ENCODE measurements at places on chromosomes 4 and X.

- no peak for DNase-seq
Observed at GRCh38 chr4:149521611-149522425, 293.8 kb downstream of the IQCM start.

GRCh38 chr4:84238247-84239090 is 260.6 kb downstream of the NKX6-1 start:
- DNase-seq, result no peak

GRCh38 chr4:55609393-55609866 is 17.4 kb upstream of the PDCL2 start:
- DNase-seq, result no peak

DNA sequence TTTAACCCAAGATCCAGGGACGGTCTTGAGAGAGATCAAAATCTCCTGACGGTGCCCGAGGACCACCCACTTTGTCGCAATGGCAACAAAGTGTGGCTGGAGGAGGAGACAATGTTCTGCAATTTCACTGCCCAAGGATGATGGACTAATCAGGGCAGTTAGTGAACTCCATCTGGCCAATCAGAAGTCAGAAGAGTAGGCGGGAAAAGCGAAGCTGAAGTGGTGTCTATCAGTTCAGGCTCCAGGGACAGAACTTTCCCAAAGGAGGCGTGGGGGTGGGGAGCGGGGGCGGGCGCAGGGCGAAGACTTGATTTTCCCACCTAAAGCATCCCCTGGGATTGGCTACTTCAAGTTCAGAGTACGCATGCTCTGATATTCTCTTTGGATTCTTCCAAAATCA is 25.6 kb downstream of the SPACA5B start:
- no peak for DNase-seq

- no peak for DNase-seq
Observed at GRCh38 chr4:89572224-89572858, 264.6 kb downstream of the SNCA start.

DNA sequence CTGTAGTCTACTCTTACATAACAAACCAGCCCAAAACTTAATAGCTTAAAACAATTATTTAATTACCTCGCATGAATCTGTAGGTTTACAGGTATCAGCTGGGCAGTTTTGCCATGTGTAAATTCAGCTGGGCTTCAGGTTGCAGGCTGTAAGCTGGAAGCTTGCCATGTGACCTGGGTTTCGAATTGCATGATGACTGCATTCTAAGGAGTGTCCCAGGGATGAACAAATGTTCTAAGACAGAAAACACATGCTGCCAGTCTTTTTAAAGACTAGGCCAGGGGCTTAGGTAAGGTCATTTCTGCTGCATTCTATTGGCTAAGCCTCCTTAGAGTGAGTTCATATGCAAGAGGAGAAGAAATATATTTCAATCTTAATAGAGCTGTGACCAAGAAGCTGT is 44.8 kb downstream of the GRIA2 start:
- no peak for DNase-seq

- no peak for DNase-seq
Observed at GRCh38 chr4:1763550-1764080, 29.5 kb upstream of the FGFR3 start.

- DNase-seq, result no peak
Observed at GRCh38 chr4:146485968-146486367, 35.8 kb downstream of the SLC10A7 start.

DNA sequence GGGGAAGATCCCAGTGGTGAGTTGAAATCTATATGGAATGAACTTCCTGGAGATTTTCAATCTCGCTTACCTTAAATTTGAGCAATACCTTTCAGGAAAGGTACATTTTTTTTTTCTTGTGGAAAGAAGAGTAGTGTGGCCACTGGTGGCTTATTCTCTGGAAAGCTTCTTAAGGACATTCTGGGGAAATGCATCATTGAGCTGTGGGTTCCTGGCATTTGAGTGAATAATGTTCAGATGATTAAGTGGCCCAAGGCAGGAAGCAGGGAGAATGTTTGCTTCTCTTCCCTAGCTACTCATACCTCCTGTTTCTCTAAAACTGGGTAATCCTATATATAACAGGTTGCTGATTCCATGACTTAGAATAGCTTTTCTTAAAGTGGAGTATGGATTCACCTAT is 31.8 kb downstream of the STAG2 start:
- DNase-seq, result no peak

DNA sequence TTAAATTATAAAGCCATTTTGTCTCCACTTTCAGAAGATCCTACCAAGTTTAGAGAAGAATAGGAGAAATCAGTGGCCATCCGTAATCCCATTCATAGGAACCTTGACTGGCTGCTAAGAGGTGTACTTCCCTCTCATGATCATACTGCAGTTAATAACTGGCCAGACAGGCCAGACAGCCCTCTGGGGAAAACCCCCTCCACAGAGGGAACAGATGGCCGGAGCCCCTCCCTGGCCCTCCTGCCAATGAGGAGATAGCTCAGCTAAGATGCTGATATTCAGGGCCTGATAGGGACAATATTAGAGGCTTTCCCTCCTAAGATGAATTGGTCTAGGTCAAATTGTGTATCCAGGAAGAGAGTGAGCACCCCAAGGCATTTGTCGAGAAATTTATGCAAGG is 200.0 kb upstream of the MAOA start:
- DNase-seq, result no peak

DNA sequence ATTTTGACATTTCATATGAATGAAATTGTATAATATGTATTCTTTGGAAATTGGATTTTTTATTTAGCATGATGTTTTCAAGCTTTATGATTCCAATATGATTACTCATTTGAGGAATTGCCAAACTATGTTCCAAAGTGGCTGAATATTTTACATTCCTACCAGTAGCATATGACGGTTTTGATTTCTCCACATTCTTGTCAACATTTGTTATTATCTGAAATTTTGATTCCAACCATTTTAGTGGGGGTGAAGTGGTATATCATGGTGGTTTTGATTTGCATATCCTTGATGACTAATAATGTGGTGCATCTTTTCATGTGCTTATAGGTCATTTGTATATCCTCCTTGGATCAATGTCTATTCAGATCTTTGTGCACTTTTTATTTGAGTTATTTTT is 2.6 kb upstream of the BEX1 start:
- DNase-seq, result no peak

DNA sequence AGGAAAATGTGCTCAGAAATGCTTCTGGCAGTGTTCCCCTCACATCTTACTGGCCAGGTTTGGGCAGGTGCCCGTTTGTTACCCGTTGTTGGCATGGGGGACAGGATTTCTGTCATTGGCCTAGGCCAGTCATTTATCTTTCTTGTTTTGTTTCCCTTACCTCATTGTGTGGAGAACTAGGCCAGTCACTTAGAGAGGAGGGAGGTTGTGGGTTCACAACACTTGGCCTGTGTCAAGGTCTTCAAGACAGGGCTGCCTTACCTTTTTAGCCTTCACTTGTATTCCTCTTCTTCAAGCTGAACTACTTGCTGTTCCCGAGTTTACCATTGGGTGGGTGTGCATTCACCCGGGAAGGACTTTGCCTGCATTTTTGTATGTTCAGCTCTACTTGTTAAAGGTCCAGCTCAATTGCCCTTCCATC is 17.7 kb downstream of the SNX25 start:
- DNase-seq, result no peak

DNA sequence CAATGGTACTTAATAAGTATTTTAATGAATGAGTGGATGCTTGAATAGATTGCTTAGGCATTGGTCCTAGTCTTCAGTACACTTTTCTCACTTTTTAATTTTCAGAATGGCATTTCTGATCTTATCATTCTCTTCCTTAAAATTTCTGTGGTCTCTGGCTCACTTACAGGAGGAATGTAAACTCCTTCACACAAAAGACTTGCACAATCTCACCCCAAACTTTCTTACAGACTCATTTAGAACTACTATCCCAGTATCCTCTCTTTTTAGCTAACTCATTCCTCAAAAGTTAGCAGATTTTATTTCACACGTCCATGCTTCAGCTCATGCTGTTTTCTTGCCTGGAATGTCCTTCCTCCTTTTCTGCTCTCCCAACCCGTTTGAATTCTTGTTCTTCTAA is 350.1 kb downstream of the GRXCR1 start:
- no peak for DNase-seq

All from T-cell (primary cell).